ENCODE measurements at places on chromosomes 6 and 20.

DNA sequence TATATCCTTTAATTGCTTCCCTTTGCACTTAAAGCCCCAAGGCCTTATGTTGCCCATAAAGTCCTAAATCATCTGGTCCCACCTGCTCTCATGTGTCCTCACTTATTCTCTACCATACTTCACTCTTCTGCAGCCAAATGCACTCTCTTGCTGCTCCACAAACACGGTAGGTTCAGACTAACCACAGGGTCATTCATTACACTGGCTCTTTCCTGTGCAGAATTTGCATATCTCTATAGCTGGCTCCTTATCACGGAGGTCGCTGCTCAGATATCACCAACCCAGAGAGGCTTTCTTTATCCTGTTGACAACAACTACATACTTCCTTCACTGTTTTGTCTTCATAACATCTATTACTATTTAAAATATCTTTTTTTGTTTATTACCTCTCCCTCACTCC, 86.8 kb downstream of the MOXD1 start:
- no peak for DNase-seq

- no peak for DNase-seq
These were observed 10.3 kb downstream of the PPP1R14C start for GRCh38 chr6:150152891-150153876.

DNA sequence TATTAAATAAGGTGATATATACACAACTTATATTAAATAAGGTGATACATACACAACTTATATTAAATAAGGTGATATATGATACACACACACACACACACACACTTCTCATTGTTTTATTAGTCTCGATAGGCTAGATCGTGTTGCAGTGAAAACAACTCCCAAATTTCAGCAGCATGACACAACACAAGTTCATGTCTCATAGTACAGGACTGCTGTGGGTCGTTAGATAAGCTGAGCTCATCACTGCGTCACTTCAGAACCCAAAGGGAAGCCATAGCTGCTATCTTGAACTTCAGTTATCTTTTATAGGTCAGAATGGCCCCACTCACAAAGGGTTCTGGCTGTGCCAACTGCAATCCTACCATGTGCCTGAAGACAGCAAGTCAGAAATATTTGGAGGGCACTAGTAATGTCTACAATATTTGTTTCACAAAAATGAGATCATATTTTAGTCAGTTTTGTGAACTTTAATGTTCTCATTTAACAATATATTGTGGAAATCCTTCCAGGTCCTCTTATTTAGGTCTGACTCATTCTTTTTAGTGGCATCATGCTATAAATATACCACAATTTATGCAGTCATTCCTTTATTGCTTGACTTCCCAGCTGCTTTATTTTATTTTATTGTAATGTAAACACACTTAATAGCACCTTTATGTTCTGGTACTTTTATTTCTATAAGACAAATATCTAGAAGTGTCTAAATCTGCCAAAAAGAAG, 290.2 kb downstream of the PHACTR1 start:
- no peak for DNase-seq

DNA sequence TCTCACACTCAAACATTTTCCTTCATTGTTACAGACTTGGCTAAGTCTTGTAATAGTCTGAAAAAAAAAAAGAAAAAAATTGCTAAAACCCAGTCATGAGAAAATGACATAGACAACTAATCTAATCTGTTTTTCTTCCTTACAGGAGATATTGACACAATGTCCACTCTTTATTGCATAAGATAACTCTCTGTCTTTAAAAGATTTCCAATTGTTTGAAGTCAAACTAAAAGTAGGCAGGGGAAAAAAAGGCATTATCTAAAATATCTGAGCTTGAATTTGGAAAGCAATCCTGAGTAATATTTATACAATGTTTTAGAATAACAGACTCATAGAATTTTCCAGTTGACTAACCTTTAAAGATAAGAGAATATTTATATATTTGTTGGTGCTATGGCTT, 233.0 kb upstream of the CEP162 start:
- no peak for DNase-seq

DNA sequence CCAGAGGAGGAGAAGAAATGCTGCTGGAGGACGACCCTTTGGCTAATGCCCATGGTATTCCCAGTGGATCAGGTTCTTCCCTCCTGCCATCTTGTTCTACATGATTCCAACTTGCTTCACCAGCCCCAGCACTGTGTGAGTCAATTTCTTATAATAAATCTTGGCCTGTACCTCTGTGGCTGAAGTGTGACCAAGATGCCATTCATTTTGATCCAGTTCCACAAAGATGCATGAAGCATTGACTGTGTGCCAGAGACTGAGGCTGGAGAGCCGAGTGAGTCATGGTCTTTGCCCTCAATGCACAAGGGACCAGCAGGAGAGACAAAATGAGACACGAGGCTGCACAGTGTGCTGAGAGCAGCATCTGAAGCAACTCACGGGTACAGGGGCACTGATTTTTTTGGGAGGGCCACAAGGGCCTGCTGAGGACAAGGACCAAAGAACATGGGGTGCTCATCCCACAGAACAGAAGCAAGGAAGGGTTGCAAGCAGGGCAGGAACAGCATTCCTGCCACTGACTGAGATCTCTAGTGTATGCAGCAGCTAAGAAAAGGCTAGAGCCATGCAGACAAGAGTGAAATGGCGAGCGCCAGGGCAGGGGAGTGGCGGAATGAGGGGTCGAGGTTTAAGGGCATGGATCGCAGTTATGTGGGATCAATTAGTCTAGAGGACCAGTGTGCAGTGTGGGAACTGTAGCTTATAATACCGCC, 207.0 kb downstream of the THBS2 start:
- no peak for DNase-seq

Data from NCI-H187 treated with DMSO at 0.1 percent for 48 hours (cell line).